Stimulated activated CD4-positive, alpha-beta T cell treated with anti-CD3 and anti-CD28 coated beads, Interleukin-1b, Interleukin-23, amount 100 ng/mL, for 24 hours (primary cell): ENCODE measurements at places on chromosomes 1 and 21.
A peak's percentile ranks its signal among the peaks of the same experiment; 100 is the strongest.

GRCh38 chr1:228873709-228874108, 138.4 kb downstream of the RHOU start:
- no peak for DNase-seq

DNA sequence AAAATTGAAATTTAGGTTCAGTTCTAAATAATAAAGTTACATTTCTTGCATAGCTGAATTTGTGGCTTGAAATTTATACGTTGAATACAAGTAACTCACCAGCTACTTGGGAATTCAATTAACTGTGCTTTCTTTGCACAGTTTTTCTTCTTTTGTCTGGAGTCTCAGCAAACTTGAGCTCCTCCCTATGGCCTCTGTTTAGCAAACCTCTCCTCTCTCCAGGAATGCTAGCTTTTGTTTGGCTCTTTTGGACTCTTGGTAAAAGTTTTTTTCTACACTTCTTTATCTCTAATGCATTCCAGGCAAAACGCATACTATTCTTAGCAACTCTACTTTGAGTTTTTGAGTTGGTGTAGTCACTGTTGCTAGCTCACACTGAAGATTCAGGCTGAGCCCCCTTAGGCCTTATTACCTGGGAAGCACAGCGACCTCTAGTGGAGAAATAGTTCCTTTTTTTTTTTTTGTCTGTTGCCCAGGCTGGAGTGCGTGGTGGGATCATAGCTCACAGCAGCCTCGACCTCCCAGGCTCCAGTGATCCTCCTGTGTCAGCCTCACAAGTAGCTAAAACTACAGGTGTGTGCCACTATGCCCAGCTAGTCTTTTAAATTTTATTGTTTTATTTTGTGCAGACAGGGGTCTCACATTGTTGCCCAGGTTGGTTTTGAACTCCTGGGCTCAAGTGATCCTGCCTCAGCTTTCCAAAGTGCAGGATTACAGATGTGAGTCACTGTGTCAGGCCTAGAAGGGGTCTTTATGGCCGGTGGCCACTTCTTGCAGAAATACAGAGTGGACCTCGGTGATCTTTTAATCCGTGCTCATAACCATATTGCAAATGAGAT, 61.7 kb downstream of the CASQ2 start:
- DNase-seq = no peak

DNA sequence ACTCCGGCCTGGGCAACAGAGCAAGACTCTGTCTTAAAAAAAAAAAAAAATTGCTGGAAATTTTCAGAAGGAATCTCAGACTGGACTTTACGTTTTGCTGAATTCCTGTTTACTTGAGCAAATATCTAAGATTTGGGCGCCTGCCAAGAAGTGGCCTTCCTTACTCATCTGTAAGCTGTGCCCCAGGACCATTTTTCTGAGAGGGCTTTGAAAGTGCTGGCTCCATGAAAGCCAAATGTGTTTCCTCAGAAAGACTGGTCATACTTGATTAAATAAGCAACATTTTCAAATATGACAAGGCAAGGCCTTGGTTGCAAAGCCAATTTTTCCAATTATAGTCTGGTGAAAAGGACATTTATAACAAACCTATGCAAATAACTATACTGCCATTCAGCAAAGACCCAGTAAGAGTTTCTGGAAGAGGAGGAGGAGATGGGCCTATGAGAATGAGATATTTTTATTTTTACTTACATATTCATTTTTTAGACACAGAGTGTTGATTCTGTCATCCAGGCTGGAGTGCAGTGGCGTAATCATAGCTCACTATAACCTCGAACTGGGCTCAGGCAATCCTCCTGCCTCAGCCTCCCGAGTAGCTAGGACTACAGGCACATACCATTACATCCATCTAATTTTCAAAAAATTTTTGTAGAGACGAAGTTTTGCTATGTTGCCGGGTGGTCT, 56.3 kb upstream of the HTR1D start:
- DNase-seq = no peak

GRCh38 chr1:241926141-241926540, 31.4 kb upstream of the BECN2 start:
- no peak for DNase-seq

DNA sequence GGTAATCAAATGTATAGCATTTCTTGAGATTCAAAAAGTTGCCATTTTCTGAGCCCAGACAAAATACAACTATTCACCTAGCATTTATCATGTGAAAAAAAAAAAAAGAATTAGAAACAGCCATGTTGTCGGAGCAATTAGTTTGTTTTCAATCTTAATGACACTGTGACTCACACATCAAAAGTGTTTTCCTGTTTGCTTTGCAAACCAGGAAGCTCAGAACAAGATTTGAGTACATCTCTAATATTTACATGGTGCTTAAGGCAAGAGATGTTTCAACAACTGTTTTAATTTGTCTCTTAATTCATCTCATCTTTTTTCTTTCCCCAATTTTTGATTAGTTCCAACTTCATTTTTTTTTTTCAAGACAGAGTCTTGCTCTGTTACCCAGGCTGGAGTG, 62.5 kb upstream of the CAPZB start:
- no peak for DNase-seq

- no peak for DNase-seq
Measured at GRCh38 chr1:197913495-197914276, 3.5 kb upstream of the LHX9 start.

- DNase-seq = no peak
Measured at GRCh38 chr1:156123356-156124196, 9.1 kb downstream of the LMNA start.

DNA sequence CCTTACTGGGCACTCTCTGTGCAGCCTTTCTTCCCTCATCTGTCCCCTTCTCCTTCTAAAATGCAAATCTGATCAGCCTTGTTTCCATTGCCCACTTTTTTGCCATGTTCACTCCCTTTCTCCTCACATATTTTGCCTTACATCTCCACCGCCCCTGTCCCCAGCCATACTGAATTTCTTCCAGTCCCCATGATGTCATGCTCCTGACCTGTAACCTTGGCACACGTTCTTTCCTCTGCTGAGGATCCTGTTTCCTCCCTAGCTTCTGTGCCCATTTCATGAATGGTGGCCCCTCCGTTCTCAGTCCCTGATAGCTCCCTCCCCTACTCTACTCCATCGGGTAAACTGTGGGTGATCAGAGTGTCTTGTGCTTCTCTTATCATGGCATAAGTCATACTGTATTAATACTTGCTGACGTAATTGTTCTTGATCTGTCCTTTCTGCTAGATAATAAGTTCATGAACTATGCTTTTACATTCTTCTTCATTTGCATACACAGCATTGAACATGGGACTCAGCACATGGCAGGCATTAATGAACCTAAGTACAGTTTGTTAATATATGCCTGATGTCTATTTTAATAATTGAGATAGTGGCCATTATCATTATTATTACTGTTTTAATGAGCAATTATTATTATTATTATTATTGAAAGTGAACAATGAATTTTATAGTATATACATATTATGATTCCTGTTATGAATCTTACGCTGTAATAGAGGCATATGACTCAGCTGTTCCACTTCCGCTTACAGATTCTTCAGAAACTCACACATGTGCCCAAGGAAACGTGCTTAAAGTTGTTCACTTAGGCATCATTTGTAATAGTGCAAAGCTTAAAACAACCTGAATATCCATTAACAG, 28.5 kb downstream of the MAP3K21 start:
- peak; percentile 16 for DNase-seq

- DNase-seq = no peak
Measured at GRCh38 chr1:66380452-66381212, 153.3 kb upstream of the SGIP1 start.

GRCh38 chr1:72122099-72122880, 160.0 kb downstream of the NEGR1 start:
- no peak for DNase-seq

GRCh38 chr21:42075686-42076471, 4.8 kb downstream of the UMODL1 start:
- no peak for DNase-seq

- DNase-seq = no peak
Measured at GRCh38 chr1:39044762-39045161, 18.6 kb downstream of the NDUFS5 start.

- DNase-seq = no peak
Measured at GRCh38 chr1:201167041-201167991, 13.0 kb upstream of the TMEM9 start.

- no peak for DNase-seq
Measured at GRCh38 chr1:232186931-232187330, 443.0 kb downstream of the SIPA1L2 start.

- DNase-seq = no peak
Measured at GRCh38 chr21:14591882-14592281, 45.8 kb upstream of the SAMSN1 start.

DNA sequence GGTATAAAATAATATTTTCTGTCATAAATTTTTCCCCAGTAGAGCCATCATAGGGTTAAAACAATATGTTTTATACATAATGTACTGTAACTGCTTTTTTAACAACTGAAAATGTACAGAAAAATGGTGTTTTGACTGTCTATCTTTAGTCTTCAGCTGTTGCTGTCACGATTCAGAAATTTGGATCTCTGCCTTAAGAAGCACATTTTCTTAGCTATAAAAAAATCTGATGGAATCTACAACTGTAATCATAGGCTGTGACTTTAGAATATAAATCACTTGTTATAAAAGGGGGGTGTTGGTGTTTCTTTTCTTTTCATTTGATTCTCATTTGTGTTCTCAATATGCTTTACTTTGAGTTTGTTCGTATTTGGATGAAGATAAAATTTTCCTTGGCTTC, 187.5 kb downstream of the PDE4B start:
- no peak for DNase-seq

- no peak for DNase-seq
Measured at GRCh38 chr1:46098027-46098712, 34.3 kb downstream of the PIK3R3 start.

DNA sequence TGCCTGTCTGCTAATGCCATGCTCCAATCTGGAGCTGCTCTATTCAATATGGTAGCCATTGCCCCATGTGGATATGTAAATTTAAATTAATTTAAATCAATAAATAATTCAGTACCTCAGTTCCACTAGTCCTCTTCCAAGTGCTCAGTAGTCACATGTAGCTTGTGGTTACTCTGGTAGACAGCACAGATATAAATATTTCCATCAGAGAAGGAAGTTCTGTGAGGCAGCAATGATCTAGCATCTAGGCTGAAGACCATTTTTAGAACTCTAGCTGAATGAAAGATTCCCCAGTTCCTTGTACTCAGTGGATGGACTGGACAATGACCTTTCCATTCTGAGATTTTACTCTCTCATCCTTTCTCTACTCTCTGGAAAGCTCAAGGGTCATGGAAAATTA, 25.8 kb upstream of the CAPZB start:
- no peak for DNase-seq

- no peak for DNase-seq
Measured at GRCh38 chr1:163307479-163308171, 14.1 kb upstream of the NUF2 start.

- DNase-seq = no peak
Measured at GRCh38 chr1:102234753-102235359, 238.1 kb upstream of the OLFM3 start.

- no peak for DNase-seq
Measured at GRCh38 chr21:45954261-45954660, 27.3 kb upstream of the COL6A1 start.

- no peak for DNase-seq
Measured at GRCh38 chr21:35868005-35868868, 192.1 kb downstream of the SETD4 start.

DNA sequence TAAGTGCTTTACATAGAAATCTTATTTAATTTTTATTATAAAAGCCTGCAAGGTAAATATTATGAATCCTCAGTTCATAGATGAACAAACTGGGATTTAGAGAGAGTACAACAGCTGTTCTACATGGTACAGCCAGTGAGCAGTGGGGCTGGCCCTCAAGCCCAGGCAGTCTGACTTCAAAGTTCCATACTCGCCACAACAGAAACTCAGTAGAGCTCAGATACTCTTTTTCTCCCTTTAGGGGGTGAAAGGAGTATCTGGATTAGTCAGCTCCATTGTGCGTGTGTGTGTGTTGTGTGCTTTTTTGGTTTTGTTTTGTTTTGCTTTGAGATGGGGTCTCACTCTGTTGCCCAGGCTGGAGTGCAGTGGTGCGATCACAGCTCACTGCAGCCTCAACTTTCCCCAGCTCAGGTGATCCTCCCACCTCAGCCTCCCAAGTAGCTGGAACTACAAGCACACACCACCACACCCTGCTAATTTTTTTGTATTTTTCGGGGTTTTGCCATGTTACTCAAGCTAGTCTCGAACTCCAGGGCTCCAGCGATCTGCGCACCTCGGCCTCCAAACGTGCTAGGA, 378.5 kb downstream of the SMYD3 start:
- no peak for DNase-seq

DNA sequence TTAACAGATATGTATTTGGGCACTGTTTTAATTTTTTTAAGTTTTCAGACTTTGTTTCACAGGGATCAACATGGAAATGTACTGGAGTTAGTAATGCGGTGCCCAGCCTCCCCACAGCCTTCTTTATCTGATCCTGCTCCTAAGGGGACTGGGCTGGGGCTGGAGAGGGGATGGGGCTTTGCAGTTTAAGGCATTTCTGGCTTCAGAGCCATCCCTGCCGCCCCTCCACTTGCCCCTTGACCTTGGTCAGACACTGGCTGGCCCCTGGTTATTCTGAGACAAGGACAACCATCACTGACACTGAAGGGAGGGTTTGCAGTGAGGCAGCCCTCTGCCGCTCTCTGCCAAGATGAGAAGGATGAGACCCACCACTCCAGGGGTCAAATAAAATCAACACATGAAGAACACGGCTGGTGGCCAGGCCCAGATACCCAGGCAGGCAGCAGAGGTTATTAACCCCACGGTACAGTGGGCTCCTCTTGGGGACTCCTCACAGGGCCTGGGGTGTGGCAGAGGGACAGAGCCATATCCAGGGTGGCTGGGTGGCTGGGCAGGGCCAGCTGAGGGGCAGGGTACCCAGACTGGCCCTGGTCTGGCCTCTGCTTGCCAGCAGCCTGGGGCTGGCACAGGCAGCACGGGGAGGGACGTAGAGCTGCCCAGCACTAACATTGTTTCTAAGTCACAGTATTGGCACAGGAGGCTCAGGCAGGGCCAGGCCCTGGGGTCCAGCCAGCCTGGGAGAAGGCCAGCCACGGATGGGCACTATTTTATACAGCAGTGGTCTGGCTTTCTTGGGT, 7.2 kb upstream of the UBE2U start:
- DNase-seq = no peak

- no peak for DNase-seq
Measured at GRCh38 chr1:208542309-208542708, 298.1 kb upstream of the PLXNA2 start.

- DNase-seq = peak; percentile 77
Measured at GRCh38 chr1:151024540-151025146, 11.7 kb upstream of the BNIPL start.

GRCh38 chr1:8858112-8858668, 20.3 kb downstream of the ENO1 start:
- no peak for DNase-seq

- no peak for DNase-seq
Measured at GRCh38 chr1:219271818-219272535, 98.3 kb downstream of the LYPLAL1 start.

- DNase-seq = no peak
Measured at GRCh38 chr1:183533617-183534174, 56.6 kb downstream of the NCF2 start.

DNA sequence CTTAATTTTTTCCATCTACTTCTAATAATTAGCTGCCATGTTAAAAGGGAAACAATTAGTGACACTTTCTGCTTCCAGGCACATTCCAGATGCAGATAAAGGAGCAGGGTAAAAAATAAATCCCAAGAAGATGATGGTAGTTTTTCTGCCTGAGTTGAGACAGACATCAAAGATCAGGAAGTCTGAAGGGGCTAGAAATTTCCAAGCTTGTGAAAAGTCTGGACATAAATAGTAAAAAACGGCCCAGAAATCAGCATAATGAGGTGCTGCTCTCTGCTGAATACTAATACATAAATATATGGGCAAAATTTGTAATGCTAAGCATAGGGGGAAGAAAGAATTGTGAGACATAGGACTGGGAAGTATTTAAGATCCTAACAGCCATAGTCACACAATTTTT, 460.0 kb upstream of the RGS18 start:
- DNase-seq = no peak
